8988T (cell line): ENCODE measurements at places on chromosomes 2 and 18.

- DNase-seq, result no peak
These were observed 19.3 kb downstream of the ALPK2 start for GRCh38 chr18:58609536-58609993.

DNA sequence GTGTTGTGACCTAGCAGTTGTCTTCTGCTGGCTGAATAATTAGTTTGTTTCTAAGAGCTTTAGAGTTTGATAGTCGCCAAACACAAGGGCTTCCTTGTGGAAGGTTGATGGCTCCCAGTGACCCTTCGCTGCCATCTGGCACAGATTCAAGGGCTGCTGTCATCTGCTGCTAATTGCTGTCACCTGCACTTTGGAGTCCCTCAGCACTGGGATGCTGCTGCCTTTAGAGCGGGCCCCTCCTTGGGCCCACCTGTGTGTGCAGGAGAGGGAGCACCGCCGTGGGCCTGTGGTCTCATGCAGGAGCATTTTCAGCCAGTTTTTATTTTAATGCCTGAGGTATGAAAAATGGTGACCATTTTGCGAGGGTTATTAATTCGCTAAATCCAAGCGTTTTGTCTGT is 154.0 kb upstream of the NFATC1 start:
- no peak for DNase-seq

DNA sequence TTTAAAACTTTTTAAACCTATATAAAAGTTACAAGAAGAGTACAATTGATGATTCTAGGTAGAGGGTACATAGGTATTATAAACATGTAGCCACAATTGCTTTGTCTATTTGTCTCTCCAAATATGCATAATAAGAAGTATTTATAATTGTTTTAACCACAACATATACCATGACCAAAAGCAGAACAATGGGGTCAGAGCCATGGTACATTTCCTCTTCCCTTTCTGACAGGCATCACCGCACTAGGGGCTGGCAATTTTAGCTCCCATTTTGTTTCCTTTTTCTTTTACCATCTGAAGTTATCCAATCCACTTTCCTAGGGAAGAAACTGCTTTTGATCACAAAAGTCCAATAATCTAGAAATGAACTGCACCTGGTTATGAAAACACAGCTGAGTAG is 49.3 kb downstream of the TMX3 start:
- no peak for DNase-seq

DNA sequence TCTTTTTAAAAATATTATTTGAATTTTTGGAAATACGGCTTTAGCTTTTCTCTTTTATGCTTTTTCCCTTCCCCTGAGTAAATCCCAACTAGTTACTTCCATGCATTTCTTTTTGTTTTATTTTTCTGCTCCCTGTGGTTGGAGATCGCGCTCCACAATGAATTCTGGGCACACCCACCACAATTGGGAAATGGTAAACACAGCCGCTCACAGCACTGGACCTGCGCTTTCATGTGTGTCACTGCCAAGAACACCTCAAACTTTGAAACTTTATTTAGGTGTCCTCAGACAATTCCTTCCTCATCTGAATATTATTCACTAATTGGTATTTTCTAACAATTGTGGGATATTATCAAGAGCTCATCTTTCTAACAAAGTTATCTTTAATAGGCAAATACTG is 82.8 kb upstream of the TMEM18 start:
- DNase-seq, result no peak

GRCh38 chr18:58615140-58616132 is 13.5 kb downstream of the ALPK2 start:
- DNase-seq, result no peak

DNA sequence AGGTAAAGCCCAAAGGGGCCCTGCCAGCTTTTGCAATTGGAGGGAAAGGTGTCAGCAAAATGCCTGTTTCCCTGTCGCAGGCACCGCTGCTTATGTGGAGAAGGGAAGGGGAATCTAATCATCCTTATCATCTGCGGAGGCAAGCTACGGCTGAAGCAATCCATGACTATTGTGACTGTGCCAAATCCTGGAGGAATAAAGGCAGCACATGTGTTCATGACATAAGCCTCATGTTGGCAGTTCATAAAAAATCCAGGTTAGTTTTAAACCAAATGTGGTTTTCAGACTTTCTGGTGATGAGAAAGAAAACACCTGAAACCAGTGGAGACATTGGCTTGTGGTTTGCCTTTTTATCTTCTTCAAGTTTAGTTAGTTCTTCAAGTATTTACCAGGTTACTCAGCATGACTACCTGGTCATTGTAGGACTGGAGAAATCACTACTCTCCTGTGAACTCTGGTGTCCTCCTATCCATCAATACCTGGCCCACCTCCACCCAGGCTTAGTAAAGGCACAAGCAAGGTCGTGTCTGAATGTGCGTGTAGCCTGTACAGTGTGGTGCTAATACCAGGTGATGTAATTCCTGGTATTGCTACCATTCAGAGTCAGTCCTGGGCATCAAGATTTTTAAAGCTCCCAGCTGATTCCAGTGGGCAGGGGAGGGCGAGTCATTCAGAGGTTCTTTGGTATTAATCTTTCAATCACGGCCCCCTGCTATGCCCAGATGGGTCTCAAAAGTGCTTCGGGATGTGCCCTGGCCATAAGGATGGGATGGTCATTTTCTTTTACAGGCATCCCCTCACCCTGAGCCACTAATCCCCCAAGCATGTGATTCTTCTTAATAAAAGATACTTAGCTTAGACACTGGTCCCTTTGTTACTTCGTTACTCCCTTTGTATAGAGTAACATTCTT is 96.8 kb downstream of the TGFA start:
- no peak for DNase-seq

GRCh38 chr2:153871231-153872221 is at the start of gene GALNT13:
Gene GALNT13 (plus strand): TSS chr2:153871922.
- DNase-seq, result no peak

DNA sequence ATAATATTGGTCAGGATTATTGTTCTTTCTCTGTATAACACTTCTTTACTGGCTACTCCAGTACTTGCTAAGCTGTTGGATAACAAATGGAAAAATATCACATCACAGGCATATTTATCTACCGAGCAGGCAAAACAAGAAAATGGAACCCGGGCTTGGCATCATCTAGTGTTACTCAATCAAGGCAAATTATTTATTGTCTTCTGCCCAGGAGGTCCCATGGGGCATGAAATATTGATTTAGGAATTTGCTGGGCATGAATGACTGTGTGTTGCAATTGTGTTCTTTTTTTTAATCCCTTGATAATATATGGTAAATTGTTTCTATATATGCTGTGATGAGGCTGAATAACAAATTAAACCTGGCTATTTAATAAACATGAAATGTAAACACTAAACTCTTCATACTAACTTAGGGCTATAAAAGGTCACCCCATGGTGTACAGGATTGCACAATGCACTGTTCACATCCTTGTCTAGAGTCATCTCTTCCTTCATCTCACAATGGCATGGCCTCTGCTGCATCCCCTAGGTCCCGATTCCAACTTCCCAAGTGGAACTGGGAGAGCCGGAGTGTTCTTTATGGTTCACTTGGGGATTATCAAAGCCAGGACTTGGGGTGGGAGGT is 2.2 kb upstream of the PARD3B start:
- no peak for DNase-seq

- DNase-seq, result no peak
These were observed 1.7 kb upstream of the PRKD3 start for GRCh38 chr2:37326285-37326684.

- DNase-seq, result no peak
These were observed 54.5 kb downstream of the ZDBF2 start for GRCh38 chr2:206328974-206329373.

DNA sequence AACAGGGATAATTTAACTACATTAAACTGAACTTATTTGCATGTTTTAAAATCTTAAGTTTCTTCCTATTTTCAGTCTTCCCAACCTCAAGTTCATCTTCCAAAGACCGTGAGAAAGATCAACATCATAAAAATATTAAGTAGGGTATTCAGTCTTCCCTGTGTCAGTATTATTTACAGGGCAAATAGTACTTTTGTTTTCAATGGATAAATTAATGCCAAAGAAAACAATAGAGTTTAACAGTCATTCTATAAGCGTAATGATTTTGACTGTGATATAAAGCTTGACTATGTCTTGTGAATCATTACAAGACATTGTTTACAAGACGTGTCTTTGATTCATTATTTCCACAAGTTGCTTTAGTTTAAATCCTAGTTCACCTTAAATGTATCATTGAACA is 48.0 kb upstream of the NRXN1 start:
- DNase-seq, result no peak

DNA sequence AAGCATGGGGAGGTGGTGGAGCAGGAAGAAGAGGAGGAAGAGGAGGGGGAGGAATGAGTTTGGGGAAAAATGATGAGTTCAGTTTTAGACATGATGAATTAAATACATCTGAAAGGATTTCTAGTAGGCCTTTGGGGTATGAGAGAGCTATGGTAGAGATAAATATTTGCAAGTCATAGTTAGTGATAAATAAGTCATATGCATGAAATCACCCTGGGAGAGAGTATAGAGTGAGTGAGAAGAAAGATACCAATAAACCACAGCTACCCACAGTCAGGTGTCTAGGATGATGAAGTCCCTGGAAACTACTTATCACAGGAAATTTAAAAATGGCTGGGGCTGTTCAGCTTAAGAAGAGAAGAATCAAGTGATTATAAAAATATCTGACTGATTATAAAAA is 240.5 kb downstream of the RDH14 start:
- no peak for DNase-seq

- DNase-seq, result no peak
These were observed 72.2 kb upstream of the TMEM17 start for GRCh38 chr2:62577994-62578781.

GRCh38 chr2:136361521-136361920 is 243.6 kb upstream of the CXCR4 start:
- no peak for DNase-seq

DNA sequence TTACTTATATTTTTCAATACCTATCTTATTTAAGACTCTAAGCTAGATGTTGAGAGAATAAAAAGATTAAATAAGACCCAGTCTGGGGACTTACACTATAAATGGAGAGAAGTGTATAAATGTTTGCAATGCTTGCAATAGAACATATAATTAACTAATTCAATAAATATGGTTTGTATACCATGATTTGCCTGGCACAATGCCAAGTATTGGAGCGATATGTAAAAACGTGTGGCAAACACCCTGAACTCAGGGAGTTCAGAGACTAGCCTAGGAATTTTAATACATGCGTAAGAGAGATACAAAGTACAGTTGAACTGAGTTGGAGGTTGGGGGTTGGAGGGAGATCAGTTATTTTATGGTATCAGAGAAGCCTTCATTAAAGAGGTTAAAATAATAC is 251.8 kb upstream of the DDX18 start:
- DNase-seq, result no peak
